ENCODE measurements at places on chromosomes 6 and 20. TPM values are rescaled to one million over a fixed set of nuclear protein-coding genes. Genes with fewer than 3 reads are reported as not detected.

HSPA1L gene
- 1.6 TPM for total RNA-seq

GRCh38 chr20:52306477-52306876 is 114.9 kb upstream of the ZFP64 start:
- DNase-seq = no peak

DNA sequence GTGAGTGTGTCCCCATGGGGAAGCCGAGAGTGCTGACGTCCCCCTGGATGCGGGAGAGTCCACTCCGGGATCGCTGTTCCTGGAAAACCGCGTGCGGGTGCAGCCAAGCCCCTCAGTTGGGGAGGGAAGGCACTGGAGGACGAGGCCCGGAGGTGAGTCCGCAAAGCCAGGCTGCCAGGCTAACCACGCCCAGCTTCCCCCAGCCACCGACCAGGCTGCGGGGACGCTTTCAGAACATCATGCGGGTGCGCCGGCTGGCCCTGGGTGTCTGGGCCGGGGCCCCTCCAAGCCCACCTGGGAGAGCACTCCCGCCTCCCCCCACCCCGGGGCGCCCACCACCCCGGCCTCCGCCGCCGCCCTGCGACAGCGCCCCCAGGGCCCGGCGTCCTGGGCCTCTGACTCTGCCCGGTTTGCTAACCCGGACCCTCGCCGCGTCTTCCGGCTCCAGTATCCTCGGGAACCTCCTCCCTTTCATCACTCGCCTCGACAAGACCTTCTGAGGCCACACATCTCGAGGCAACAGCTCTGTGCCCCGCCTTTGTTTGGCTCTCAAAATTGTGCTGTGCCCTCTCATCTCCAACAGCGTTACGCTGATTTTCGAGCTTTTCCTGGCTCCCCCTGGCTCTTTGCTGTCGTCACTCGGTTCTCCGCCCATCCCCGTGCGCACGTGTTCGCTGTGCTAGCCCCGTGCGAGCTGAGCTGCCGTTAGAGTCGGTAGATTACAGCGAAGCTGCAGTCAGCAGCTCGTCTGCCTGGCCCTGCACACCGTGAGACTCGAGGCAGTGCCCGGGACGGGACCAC is 47.1 kb upstream of the ENTPD6 start:
- no peak for DNase-seq

DNA sequence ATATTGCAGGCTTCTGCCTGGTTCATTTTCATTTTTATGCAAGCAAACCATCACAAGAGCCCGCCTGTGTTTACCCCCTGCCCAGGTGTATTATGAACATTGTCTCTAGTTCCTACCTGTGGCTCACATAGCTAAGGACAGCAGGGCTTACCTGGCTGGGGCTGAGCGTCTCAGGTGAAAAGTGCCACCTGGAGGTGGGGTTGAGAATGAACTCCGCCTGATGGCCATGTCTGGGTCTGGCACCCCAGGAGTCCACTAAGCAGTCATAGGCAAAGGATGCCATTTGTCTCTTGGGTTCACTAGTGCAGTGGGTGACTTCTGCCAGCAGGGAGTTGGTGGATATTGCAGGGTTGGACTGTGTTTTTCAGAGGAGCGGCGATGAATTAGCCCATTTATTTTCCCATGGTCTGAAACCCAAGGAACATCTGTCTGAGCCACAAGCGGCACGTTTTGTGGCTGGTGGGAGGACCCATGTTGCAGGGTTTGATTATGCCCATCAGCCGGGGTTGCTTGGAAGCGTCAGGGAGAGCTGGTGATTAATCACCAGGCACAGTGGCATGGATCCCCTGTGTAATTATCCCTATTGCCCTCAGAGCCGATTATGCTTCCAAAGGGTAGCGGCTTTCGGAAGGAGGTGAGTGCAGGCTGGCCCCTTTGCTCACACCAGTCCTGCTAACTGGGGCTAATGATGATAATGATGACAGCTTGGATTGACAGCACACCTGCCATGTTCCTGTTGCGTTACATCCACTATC is 92.1 kb downstream of the CDH26 start:
- no peak for DNase-seq

DNA sequence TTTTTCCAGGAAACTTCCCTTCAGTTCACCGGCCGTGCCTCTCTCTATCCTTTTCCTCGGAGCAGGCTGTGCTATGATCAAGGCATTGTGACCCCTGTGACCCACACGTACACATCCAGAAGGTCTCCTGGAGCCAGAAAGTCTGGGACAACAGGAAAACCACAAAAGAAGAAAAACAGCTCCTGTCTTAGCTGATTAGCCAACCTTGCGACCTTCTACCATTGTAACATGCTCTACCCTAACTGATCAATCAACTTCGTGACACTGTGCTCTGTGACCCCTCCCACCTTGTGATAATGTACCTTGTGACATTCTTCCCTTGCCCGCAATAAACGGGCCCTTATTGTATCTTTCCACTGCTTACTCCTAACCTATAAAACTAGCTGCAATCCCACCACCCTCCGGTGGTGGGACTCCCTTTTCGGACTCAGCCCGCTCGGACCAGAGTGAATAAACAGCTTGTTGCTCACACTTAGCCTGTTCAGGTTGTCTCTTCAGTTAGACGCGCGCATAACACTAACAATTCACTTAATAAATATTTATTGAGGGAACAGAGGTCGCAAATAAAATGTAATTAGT is 24.2 kb downstream of the ZNF311 start:
- DNase-seq = no peak

FERMT1 gene
- 1.5 TPM for total RNA-seq

- DNase-seq = no peak
These were observed 6.1 kb upstream of the FRK start for GRCh38 chr6:116066789-116067188.

RAD21L1 gene
- not detected for total RNA-seq

DNA sequence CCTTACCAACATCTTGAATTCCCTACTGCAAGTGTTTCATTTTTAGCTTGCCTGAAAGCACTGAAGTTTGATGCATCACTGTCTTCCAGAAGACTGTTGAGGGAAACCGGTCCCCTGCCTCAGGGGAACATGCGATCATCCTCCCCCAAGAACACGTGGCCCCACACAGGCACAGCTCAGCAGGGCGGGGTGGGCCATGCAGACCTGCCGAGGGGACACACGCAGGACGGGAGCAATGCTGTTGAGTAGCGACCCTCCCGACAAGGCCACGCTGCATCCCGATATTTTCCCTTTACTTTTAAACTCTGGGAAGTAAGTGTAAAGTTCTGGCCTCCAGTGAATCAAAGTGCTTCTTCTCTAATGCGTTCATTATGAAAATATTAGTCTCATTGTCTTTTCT is 59.3 kb upstream of the XRN2 start:
- DNase-seq = no peak

GRCh38 chr6:72262254-72262653 is 359.6 kb upstream of the KCNQ5 start:
- no peak for DNase-seq

GLP1R gene
- 6.8 TPM for total RNA-seq

GRCh38 chr20:23646106-23646873 is 8.5 kb upstream of the CST3 start:
- DNase-seq = no peak

SMLR1 gene
- not detected for total RNA-seq

TPBG gene
- 2.8 TPM for total RNA-seq

GRCh38 chr6:117449549-117450439 is 24.1 kb upstream of the ROS1 start:
- no peak for DNase-seq

Measured in Right ventricle myocardium inferior (tissue), 1 donor.